Stimulated activated CD8-positive, alpha-beta memory T cell treated with anti-CD3 and anti-CD28 coated beads, Interleukin-15, amount 100 ng/mL, for 24 hours (primary cell): ENCODE measurements at places on chromosomes 13 and 19.

- DNase-seq: peak; percentile 96
Observed at GRCh38 chr19:58400916-58401839, 5.7 kb downstream of the RNF225 start.

DNA sequence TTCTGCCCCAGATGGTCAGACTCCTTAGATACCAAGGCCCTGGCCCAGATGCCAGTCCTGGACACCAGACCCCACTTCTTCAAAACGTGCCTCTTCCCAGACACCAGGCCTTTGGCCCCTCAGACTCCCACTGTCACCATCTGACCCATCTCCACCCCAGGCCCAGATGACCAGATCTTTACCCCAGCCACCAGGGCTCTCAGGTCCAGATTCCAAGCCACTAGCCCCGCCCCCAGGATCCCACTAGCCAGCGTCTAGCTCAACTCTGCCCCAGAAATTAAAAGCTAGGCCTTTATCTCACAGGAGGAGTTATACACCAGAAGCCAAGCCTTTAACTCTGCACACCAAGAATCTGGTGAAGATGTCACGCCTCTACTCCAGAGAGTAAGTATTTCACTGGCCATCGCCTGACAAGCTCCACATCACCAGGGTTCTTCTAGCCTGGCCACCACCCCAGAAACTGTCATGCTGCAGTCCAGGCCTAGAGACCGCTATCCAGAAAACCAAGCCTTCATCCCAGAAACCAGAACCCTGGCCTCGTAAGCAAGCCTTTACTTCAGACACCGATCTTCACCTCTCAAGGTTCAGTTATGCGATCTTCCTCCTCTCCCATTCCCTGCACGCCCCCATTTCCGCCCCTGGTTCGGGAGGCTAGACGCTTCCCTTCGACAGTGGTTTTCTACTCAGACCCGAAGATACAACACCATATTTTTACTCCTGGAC is 595 bp downstream of the XAB2 start:
- no peak for DNase-seq

- no peak for DNase-seq
Observed at GRCh38 chr13:113302986-113303385, 5.9 kb downstream of the LAMP1 start.

DNA sequence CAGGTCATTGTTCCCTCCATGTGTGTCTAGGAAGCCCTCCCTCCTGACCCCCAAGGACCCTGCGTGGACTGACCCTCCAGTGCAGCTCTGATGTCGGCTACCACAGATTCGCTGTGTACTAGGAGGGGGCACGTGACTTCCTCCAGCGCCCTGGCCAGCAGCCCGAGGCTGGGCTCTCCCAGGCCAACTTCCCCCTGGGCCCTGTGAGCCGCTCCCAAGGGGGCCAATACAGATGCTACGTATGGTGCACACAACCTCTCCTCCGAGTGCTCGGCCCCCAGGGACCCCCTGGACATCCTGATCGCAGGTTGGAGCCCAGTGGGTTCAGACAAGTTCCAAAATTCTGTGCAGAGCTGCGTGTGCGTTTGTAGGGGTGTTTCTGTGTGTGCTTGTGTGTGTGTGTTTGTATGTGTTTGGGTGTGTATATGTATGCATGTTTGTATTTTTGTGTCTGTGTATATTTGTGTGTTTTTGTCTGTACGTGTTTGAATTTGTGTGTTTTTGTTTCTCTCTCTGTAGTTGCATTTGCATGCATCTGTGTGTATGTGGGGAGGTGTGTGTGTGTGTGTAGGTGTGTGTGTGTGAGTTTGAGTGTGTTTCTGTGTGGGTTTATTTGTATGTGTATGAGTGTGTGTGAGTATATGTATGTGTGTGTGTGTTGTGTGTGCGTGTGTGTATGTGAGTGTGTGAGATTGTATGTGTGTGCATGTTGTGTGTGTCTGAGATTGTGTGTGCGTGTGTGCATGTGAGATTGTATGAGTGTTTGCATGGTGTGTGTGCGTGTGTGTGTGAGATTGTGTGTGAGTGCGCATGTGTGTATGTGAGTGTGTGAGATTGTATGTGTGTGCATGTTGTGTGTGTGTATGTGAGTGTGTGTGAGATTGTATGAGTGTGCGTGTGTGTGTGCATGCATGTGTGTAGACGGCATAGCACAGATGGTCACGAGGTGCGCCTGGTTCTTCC is 21.4 kb upstream of the LILRA2 start:
- DNase-seq: no peak

DNA sequence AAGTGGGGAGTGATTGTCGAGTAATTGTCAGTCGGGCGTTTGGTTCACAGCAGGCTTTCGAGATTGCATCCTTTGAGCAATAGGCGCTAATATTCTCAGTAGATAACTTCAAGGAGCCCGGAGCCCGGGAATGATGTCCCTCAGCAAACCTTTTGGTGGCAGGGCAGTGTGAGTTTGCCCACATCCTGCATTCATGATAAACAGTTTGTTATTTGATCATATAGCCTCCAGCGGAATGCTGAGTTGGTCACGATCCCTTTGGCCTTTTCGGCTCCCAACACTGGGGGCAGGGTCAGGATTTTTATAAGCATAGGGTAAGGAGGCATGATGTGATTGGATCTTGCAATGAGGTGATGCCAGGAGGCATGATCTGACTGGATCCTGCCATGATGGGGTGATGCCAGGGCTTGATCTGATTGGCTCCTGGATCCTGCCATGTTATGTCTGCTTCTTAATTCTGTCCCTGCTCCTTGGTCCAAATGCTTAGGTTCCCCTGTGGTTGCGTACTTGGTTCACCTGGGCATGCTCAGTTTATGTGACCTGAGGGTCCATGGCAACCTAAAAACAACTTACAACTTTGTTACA is 38.2 kb upstream of the IGSF23 start:
- no peak for DNase-seq

GRCh38 chr13:36453516-36453915 is 21.2 kb downstream of the CCNA1 start:
- no peak for DNase-seq

DNA sequence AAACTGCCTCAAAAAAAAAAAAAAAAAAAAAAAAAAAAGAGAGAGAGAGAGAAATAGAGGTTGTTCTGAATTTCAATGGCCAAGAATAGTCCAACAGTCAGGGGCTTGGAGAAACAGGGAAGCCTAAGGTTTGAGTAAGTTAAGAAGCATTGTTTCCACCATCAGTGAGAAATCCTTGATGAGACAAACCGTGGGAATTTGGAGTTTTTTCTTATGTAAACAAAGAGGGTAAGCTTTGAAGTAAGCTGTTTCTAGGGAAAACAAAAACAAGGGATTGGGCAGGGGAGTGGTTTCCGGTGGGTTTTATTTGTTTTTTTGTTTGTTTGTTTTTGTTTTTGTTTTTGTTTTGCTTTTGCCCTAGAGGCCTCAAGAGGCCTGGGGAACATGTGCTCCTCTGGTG is 11.2 kb upstream of the ERVV-1 start:
- no peak for DNase-seq

DNA sequence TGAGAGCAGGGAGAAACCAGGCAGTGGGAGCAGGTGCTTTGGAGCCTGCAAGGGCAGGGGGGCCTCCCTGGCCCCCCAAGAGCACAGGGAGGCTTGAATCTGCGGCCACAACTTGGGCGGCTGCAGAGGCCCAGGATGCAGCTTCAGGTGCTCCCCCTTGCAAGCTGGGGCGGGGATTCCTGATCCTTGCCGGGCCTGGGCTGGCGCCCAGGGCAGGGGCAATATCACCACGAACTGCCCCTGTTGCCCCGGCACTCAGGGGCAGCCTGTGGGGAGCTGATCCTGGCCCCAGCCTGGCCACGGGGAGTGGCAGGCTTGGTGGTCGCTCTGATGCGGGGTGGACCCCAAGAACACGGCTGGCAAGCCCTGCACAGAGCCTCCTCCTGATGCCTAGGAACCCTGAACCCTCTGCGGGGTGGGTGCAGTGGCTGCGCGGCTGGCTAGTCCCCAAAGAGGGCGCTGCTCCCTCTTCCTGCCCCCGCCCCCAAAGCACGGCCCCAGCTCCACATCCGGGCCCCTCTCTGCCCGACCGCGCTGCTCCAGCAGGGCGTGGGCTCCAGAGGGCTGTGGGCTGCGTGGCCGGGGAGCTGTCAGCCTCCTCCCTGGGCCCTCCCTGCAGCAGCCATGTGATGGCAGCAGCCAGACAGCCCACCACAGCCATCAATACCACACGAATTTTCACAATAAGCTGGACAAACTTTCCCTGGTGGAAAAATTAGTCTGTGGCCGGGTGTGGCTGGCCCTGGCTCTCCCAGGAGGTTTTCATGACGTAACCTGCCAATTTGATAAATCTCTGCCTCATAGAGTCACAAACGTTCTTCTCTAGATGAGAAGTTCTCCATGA is 21.0 kb downstream of the TNFSF9 start:
- DNase-seq: peak; percentile 19

GRCh38 chr19:10163536-10163935 is 31.2 kb downstream of the DNMT1 start:
- no peak for DNase-seq

- DNase-seq: no peak
Observed at GRCh38 chr13:87923753-87924152, 252.6 kb downstream of the SLITRK5 start.

- DNase-seq: no peak
Observed at GRCh38 chr13:47903836-47904235, 97.2 kb downstream of the SUCLA2 start.

- no peak for DNase-seq
Observed at GRCh38 chr13:46181377-46181839, 569 bp downstream of the LCP1 start.

DNA sequence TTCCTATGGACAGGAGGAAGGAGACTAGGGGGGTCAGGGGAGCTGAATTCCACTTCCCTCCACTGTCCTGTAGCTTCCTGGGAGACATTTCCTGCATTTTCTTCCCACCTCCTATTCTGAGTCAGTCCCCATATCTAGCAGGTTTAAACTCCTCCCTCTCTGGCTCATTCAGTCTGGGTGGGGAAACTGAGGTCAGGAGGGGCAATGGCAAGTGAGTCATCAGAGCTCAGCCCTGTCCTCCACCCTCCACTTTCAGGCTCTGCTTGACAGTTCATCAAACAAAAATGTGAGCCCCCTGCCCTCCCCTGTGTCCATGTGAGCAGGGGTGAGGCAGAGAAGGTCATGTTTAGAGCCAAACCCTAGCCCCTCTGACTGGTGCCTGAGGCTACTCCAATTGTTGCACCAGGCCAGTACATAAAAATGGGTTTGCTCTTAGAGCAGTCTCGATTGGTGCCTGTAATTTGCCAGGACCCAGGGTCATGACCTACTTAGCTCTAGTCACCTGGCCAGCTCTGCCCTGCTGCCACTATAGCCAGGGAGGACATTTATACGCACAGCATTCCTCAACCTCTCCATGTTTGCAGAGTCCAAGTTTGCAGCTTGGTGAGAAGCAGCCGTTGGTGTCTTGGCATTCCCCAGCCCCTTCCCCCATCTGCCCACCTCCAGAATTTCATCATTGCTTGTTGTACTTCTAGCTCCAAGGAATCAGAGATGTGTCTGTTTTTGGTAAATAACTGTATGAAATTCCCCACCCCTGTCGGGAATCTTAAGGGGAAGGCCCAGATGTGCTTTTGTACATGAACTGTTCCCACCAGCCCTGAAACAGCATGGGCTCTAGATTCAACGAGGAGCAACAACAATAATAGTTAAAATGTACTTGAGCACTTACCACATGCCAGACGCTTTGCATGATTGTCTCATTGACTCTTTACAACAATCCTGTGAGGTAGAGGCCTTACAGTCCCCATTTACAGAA is 20.7 kb downstream of the SAMD4B start:
- no peak for DNase-seq

DNA sequence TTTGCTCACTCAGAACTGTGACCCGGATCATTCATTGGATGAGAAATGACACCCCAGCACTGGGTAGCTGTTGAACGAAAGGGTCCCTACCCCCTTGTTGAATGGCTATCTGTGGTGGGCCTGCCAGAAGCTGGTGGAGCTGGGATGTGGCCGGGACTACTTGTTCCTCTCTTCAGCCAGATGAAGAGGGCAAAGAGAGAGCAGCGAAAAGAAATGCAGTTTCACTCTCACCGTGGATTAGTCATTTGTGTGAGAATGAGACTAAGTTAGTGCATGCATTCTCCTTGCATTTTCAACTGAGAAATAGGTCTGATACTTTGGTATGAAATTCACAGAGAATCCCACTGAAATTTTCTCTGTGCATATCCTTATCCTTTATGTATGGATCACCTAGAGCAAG is 553.1 kb downstream of the IRS2 start:
- DNase-seq: no peak

DNA sequence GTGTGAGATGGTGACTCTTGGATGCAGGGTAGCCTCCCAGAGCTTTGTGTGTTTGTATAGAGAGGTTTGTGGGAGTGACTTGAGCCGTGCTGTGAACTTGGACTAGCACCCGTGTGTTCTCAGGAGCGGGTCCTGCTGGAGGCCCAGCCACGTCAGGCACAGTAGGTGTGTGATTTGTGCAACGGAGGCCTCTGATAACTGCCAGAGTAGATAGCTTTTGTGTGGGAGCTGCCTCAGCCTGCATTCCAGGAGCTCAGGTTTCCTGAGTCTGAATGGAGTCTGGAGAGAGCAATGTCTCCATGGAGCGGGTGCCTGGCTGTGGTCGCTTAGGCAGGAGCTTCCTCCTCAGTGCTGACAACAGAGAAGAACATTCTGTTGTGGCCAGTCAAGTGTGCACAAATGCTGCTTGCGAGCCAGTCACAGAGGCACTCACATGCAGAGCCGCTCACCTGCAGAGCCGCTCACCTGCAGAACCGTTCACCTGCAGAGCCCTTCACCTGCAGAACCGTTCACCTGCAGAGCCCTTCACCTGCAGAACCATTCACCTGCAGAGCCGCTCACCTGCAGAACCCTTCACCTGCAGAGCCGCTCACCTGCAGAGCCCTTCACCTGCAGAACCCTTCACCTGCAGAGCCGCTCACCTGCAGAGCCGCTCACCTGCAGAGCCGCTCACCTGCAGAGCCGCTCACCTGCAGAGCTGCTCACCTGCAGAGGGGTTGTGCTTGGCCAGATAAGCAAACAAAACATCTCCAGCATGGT is 32.6 kb downstream of the TFDP1 start:
- DNase-seq: no peak

GRCh38 chr13:49560270-49561061 is 24.9 kb downstream of the RCBTB1 start:
- DNase-seq: no peak

GRCh38 chr19:34317311-34317927 is 47.6 kb upstream of the GPI start:
- no peak for DNase-seq

- no peak for DNase-seq
Observed at GRCh38 chr19:55086730-55087541, 11.3 kb downstream of the EPS8L1 start.

DNA sequence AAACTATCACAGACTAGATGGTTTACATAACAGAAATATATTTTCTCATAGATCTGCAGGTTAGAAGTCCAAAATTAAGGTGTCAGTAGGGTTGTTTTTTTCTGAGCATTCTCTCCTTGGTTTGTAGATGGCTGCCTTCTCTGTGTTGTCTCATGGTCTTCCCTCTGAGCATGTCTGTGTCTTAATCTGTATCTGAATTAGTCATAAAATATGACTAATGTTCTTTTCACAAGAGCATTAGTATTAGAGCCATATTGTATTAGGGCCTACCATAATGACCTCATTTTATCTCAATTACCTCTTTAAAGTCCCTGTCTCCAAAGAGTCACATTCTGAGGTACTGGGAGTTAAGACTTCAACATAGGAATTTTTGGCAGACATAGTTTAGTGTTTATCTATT is 77.2 kb upstream of the OBI1 start:
- no peak for DNase-seq

GRCh38 chr13:103517066-103517767 is 451.0 kb upstream of the SLC10A2 start:
- DNase-seq: no peak

- no peak for DNase-seq
Observed at GRCh38 chr19:43820098-43820883, 6.8 kb upstream of the ZNF283 start.
